Epithelial cell of alveolus of lung (primary cell): ENCODE measurements at places on chromosomes 6 and 20. TPM values are rescaled to one million over a fixed set of nuclear protein-coding genes. Genes with fewer than 3 reads are reported as not detected.

CAGE1 gene
- total RNA-seq: under 0.01 TPM in 1 of 2 replicates, not detected in the other

DEFB125 gene
- total RNA-seq: not detected in 2 replicates

NFKBIL1 gene
- 17.8 and 24.4 TPM in 2 replicates for total RNA-seq

DEFB124 gene
- total RNA-seq: not detected in 2 replicates

TXLNB gene
- total RNA-seq: under 0.01 and 0.40 TPM in 2 replicates

PRSS35 gene
- 1.6 and 3.7 TPM in 2 replicates for total RNA-seq

KIF3B gene
- total RNA-seq: 16.0 and 16.2 TPM in 2 replicates

SLC2A10 gene
- 43.3 and 48.8 TPM in 2 replicates for total RNA-seq
